ENCODE measurements at places on chromosomes 7 and 10.

DNA sequence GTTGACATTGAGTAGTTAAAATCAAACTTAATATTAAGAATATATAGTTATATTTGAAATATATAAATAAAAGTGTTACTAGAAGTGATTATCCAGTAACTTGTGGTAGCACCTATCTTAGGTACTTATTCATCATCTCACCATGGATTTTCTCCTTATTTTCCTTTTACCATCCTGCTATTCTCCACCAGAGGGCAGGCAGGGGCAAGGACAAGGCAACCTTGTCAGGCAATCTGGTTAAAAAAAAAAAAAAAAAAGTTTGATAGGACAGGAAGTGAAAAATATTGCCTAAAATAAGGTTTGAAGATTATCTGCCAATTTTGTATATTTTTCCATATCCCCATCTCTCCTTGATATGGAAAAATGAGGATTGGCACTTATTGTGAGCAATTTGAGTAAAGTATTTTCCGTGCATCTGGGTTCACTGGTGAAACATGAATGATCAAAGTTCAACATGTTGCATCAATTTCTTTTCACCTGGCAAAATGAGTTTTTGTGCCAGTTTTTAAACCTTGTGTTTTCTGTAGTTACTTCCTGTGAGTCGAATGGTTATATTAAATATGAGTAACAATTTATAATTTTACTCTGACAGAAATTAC is 256.7 kb downstream of the AGMO start:
- peak; percentile 48 for DNase-seq

- DNase-seq, result no peak
These were observed 56.1 kb upstream of the NOBOX start for GRCh38 chr7:144459635-144460034.

DNA sequence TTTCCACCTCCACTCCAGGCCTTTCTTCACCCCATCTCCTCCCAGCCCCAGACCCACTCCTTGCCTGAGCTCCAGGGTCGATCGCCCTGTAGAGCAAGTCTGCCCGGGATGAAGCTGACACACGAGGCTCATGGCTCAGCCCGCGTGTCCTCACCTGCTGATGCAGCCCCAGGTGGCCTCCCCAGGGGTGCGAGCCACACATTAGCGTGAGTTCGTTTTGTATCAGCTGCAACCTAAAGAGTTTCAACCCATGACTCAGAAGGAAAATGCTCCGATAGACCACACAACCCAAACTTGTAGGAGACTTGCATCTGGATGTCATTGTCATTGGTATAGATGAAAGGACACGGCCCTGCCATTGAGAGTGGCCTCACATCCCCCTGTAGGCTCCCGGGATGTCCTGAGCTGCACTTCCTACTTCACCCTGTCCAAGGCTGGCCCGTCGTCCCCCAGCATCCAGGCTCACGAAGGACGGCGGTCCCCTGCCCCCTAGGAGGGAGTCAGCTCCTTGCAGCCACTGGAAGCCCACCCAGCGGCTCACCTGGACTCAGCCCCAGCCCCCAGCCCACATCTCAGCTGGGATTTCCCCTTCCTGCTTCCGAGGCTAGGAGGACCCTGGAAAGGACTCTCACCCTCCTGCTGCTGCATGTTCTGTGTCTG is 97.7 kb downstream of the HTR5A start:
- DNase-seq, result no peak

DNA sequence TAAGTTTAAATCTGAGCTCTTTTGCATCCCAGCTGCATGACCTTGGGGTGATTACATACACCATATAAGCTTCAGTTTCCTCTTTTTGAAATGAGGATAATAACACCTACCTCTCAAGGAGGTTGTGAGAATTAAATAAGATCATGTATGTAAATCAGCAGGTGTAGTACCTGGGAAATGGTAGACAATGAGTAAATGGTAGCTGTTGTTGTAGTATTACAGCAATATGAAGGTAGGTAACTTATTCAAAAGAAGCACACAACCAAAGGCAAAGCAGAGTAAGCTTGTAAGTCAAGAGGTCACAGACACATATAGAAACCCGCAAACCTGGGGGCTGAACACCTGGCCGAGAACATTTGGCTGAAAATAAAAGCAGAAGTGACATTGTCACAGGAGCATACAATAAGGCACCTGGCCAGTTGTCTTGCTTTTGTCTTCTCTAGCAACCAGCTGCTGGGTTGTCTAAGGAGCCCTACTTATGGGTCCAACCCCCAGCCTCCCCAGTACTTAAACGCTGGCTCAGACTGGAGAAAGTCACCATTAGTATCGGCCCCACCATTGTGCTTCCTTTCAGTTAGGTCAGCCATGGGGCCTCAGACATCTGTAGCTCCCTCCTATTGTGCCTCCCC is 203.6 kb upstream of the MKLN1 start:
- DNase-seq, result no peak

DNA sequence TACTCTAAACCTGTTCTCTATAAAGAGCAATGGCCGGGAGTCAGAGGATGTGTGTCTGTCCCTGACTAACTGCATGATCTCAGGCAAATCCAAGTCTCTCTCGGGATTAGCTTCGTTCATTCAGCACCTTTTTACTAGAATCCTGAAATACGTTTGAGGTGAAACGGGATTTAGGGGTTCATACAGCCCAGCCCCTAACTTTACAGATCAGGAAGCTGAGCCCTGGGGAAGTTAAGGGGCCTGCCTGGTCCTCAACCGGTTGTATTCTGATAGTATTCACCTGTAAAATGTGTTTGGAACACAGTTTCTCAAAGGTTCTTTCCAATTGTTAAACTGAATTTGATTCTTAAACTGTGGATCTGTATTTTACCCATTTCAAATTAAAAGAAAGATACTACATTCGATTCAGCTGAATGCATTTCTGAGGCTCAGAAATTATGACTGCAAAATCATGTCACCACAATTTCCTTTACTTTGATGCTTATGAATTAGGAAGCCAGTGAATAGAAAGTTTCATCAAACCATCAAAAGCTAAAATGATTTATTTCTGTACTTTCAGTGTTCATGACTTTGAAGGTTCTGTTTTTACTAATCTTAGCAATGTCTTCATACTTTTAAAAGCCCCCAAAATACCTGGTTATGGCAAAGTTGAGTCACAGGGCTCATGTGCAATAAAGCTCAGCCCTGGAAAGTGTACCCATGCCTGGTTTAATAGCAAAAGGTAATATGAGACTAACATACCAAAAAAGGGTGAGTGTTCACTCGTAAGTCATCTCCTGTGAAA is 28.9 kb upstream of the EZH2 start:
- DNase-seq, result no peak

- no peak for DNase-seq
These were observed 221.7 kb downstream of the DNAJB6 start for GRCh38 chr7:157558516-157558874.

DNA sequence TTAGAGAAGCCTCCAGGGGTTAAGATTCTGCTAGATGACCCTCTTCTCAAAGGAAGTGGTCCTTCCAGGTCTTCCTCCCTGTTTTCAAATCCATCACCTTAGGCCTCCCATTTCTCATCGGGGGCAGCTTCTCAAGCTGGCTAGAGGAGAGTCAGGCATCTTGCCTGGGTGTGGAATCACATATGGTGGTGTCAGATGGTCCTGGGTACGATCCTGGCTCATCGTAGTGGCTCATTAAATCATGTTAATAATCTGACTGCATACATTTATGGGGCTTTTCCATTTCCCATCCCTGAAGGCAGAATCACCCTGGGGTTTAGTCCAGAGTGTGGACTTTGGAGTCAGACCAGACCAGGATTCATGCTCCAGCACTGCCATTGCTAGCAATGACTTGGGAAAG is 132.6 kb downstream of the RPS24 start:
- no peak for DNase-seq

GRCh38 chr10:5629303-5630111 is 36.9 kb downstream of the ASB13 start:
- peak; percentile 34 for DNase-seq

DNA sequence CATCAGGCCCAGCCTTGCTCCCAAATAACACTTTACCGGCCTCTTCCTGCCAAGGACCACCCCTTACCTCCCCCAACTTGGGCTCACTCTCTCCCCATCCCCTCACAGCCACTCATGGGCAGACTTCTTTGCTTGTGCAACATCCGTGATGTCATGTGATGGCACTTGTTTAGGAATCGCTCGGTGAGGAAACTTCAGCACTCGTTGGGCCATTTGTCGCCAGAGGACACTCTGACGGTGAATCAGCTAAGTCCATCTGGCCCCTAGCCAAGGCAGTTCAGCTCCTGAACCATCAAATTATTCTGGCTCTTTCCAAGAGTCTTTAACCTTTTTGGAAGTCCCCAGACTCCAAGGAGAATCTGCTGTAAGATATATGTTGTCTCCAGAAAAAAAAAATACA is 19.2 kb downstream of the BTBD16 start:
- no peak for DNase-seq

- DNase-seq, result no peak
These were observed 283.9 kb upstream of the DKK1 start for GRCh38 chr10:52030051-52030790.

- DNase-seq, result no peak
These were observed 73.4 kb downstream of the CAV1 start for GRCh38 chr7:116598278-116598677.

- DNase-seq, result no peak
These were observed 530.6 kb downstream of the ANKRD7 start for GRCh38 chr7:118755067-118755625.

- DNase-seq, result no peak
These were observed 17.5 kb downstream of the CCNY start for GRCh38 chr10:35353805-35354204.

DNA sequence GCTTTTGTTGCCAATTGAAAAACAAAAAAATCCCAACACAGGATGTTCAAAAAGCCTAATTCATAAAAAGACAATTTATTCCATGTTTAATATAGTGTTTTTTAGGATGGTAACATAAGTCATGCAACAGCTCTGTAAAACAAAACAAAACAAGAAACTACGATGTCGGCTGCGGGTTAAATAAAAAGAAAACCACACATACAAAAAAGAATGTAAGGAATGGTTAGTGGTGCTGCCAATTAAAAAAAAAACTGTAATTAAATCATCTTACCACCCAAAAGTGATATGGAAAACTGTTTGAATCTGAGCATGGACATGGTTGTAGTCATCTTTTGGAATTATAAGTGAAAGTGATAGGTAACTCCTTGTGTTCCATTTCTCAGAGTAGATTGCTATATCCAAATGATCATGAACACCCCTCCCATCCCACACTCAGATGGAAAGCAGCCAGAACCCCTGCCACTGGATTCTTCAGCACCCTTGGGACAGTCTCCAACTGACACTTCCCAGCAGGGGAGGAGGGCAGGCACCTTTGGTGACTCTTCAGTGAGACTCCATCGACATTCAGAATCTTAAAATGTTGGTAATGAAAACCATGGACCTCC is 14.3 kb upstream of the DAGLB start:
- no peak for DNase-seq

GRCh38 chr7:435630-436366 is 83.8 kb downstream of the PDGFA start:
- peak; percentile 53 for DNase-seq

DNA sequence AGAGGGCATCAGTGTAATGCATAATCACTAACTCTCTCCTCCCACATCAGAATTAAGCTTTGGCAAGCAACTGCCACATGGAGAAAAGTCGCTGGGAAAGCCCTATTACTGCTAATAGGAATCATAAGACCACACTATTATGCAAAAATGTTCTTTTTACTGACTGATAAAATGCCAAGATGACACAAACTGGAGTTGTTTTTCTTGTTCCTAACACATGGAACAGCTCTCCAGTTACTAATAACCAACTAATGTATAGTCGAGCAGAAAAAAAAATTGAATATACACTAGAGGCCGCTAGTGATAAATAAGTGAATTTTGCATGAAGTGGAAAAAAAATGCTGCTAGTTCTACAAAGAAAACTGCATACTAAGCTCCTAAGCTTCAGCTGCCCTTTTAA is 165.6 kb downstream of the TPK1 start:
- DNase-seq, result peak; percentile 6

DNA sequence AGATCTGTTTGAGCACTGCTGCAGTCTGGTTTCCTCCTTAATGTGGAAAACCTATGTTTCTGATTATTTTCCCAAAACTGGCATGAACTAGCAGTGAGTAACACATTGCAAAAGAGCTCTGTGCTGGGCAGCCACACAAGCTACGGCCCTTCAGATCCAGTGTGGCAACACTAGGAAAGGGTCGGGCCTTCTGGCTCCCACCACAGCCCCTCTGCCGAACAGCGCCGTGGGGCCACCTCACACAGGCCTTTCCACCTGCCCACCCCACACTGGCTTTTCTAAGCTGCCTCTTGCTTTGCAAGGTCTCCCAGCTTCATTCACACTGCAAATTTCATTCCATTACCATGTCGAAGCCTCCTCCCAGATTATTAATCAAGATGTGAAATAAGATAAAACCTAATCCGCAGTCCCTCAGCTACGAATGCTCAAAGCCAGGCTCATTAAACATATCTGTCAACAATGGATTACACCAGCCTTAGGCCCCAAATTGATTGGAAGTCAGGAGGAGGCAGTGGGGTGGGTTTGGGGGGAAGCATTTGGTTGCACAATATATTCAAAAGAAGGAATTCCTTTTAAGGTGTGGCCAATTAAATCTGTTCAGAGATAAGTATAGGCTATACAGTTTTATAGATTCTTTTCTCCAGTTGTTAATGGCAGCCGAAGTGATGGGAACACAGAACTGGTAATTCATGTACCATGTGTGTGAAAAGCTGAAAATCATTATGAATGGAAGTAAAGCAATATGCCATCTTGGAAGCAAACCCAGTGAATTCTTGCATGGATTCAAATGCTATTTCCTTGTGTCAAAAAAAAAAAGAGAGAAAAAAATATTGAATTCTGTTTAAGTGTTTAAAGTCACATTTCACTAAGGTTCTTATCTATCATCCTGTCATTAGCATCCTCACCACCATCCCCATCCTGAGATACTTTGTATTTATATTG is 223.7 kb downstream of the MTERF1 start:
- no peak for DNase-seq

DNA sequence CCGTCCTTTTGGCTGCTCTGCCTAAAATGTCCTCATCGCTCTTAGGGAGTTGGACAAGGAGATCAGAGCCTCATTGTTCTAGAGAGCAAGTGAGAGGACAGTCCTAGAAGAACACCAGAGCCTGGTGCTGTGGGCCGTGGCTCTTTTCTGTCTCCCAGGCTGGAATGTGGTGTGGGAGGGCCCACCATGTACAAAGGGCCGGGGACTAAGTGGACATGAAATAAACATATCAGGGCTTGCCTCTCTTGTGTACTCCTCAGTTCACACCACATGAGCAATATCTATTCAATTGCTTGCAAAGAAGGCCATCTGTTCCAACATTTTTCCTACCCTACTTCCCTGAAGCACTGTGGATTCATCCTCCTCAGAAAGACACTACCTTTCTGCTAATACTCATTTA is 510.4 kb downstream of the SUGCT start:
- no peak for DNase-seq

DNA sequence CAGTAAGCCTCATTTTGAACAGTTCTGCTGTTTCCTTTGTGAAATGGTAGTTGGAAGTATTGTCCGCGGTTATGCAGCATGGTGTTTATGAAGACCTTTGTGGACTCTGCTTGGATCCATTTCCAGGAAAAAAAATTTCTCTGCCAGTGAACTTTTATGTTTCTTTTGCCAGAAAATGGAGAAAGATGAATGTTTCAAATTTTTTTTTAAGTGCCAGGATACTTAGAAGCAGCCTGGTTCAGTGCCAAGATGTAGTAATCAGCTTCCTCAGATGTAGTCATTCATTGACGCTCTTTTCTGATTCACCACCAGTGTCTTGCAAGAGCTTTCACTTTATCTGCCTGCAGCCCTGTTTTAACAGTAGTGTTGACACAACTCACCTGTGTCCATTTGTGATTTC is 258.2 kb downstream of the SDK1 start:
- peak; percentile 75 for DNase-seq

- DNase-seq, result peak; percentile 55
These were observed 55.3 kb downstream of the NCAPG2 start for GRCh38 chr7:158649279-158649678.

Measured in kidney glomerular epithelial cell (primary cell).